ENCODE measurements at places on chromosomes 11 and 22.

DNA sequence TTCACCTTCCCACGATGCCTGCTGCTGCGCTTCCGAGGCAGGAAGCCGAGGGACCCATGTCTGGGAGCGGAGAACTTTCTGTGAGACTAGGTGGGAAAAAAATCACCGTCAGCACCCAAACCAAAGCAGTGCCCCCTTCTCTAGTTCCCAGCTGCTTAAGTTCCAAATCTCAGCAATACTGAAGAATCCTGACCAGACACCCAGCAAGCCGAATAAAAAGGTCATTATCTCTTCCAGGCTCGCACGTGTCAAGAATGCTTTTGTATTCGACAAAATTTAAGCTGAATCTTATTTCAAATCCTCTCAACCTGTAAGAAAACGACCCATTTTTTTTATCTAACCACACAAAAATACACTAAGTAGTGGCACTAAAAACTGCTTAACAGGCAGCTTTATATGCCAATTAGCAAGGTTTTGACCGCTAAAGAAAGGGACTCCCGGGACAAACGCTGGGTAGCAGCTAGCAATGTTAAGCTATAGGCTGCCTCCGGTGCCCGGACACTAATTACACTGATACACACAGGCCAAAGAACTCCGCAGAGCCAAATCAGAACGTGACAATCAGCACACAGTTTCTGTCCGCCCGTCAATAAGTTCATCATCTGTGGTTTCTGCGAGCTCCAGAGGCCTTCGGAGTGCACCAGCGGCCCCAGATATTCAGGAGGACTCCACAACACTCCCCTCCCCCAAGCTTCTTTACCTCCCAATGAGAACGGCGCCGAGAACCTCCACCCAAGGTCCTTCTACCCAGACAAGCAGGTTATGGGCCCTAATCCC is 728 bp downstream of the RPL3 start:
- DNase-seq = peak; percentile 71

DNA sequence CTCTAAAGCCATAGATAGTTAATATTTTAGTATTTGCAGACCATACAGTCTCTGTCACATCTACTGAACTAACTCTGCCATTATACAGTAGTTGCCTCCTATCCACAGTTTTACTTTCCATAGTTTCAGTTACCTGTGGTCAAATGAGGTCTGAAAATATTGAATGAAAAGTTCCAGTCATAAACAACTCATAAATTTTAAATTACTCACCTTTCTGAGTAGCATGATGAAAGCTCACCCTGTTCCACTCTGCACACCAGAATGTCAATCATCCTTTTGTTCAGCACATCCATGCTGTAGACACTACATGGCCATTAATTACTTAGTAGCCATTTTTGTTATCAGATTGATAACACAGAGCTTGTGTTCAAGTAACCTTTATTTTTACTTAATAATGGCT is 51.7 kb upstream of the ME3 start:
- DNase-seq = no peak

- DNase-seq = peak; percentile 93
Observed at GRCh38 chr22:27185760-27186302, 528.4 kb downstream of the MIAT start.

DNA sequence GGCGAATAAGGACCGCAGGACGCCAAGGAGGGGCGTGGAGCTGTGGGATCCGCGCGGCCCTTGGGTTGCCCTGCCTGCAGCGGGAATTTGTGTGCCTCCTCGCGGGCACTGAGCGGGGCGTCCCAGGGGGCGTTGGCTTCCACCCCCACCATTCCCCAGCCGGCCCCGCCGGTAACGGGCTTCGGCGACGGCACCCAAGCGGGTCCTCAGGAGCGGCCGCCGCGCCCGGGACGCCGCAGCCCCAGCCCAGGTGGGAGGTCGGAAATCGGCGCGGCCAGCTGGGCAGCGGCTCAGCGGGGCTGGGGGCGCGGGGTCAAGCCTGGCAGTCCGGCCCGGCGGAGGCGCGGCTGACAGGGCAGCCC is 320 bp downstream of the CLTCL1 start:
- peak; percentile 31 for DNase-seq

- DNase-seq = peak; percentile 88
Observed at GRCh38 chr22:18032455-18033101, 8.2 kb upstream of the MICAL3 start.

- peak; percentile 9 for DNase-seq
Observed at GRCh38 chr22:44395118-44396005, 82.6 kb upstream of the SHISAL1 start.

- no peak for DNase-seq
Observed at GRCh38 chr11:17604915-17605233, 57.8 kb downstream of the OTOG start.

GRCh38 chr11:71309611-71310010 is 57.2 kb upstream of the SHANK2 start:
- no peak for DNase-seq

DNA sequence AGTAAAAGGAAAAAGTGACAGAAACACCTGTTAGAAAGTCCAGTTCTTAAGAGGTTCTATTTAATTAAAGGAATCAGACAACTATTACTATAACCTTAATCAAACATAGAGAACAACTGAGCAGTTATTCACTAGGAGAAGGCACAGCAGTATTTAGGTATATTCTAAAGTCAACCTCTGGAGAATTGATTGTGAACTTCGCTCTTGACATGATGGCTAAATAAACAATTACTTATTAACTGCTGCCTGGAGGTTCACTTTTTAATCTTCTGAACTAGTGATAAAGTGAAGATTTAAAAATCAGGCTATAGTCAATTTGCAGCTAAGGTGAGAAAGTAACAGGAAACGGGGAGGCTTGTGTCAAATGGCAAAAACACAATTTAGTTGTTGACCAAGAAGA is 557.3 kb downstream of the FAM181B start:
- DNase-seq = no peak

- DNase-seq = no peak
Observed at GRCh38 chr11:117980720-117981119, 5.5 kb upstream of the IL10RA start.

DNA sequence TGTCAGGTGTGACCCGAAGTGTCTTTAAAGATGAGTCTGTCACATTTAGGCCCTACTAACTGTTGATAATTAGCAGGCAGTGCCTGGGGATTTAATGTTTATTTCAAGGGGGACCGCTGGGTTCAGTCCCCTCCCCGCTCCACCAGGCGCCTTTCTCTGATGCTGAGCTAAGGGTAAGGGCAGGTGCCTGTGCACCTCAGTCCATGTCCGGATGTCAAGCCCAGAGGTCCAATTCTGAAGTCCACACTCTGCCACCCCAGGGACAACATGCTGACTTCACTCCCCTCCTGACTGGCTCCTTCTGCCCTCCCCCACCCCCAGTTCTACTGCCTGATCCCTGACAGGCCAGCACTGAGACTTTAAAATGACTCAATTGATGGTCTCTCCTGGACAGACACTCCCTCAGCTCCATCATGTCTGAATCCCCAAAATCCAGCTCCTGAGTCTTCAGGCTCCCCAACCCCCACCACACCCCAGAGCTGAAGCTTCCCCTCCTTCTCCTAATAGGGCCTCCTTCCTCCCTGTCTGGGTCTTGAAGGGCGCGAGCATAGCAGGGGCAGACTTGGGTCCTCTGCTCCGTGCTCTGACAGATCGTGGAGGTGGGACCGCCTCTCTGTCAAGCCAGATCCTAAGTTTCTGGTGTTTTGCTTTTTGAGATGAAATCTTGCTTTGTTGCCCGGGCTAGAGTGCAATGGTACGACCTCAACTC is 49.8 kb upstream of the ANO1 start:
- DNase-seq = no peak

DNA sequence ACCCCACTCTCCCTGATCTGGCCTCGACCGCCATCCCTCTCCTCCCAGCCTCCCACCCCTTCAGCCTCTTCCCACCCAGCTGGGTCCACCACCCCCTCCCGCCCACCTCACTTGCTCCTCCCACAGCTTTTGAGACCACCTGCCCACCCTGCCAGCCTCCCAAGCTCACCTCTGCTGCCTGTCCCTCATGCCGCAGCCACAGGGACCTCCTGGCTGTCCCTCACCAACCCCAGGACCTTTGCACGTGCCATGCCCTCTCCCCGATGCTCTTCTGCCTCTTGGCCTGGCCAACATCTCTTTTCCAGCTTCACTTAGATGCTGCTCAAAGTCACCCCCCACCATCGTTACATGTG is 6.5 kb downstream of the PNPLA5 start:
- DNase-seq = no peak

- DNase-seq = no peak
Observed at GRCh38 chr11:59358020-59358419, 675 bp upstream of the OR5AN1 start.

- no peak for DNase-seq
Observed at GRCh38 chr11:86484795-86485166, 110.1 kb downstream of the CCDC81 start.

DNA sequence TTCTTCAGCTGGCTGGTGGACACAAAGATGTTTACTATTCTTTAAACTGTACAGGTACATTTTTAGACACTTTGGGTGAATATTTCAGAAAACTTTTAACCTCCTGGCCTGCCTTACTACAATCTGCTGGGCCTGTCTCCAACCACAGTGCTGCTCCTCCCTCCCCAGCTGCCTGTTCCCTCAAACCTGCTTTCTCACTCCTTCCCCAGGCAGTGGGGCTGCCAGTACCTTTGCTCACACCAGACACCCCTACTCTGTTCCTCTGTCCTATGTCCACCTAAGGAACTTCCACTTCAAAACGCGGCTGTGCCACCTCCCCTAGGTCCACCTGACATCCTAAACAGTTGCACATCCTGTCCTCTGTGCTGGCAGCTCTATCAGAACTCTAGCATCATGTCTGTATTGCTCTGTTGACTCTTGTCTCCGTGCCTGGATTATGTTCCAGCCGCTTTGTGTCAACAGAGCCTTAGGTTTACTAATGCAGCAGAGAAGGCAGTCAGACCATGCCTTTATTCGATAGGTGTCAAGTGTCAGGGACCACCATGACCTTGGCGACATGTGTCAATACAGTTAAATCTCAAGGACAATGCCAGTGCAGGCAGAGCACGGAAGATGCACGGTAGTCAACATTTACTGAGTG is 13.4 kb downstream of the ZP1 start:
- no peak for DNase-seq

GRCh38 chr11:124535552-124536232 is 7.8 kb downstream of the OR8B12 start:
- DNase-seq = no peak

- peak; percentile 89 for DNase-seq
Observed at GRCh38 chr11:15057329-15057728, 16.1 kb upstream of the CALCB start.

- no peak for DNase-seq
Observed at GRCh38 chr11:17541330-17541885, 2.8 kb downstream of the USH1C start.

DNA sequence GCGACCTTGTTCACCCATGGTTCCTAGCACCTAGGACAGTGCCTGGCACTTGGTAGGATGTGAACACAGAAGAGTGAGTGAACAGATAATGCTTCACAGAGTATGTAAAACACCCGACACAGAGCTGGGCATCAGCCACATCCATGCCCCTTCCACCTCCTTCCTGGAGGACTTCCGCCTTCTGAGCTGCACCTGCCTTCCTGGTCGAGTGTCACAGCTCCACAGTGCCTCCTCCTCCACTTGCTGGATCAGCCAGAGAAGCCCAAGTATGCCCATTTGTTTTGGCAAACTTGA is 20.1 kb downstream of the PRDM11 start:
- DNase-seq = no peak

DNA sequence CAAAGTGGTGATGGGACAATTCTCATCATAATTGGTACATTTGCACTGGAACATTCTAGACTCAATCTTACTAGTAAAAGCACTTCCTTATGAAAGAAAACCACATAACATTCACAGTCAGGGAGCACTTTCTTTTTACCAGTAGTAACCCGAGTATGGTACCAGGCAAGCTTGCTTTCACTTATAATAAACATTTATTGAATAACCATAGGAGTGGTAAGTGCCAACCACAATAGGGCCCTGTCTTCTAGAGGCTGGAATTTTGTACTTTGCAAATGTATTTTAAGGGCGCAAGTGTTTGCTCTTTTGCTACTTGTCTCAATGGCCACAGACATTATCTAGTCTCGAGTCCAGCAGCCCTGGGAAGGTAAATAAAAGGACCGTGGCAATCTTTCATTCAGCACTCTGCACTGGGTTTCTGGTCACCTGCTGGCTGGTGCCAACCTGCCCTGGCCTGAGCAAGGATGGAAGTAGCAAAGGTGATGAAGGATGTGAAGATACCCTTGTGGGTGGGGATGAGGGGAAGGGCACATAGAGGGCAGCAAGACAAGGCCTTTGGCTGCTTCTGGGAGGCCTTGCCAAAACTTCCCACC is 24.2 kb downstream of the C22orf31 start:
- DNase-seq = no peak

DNA sequence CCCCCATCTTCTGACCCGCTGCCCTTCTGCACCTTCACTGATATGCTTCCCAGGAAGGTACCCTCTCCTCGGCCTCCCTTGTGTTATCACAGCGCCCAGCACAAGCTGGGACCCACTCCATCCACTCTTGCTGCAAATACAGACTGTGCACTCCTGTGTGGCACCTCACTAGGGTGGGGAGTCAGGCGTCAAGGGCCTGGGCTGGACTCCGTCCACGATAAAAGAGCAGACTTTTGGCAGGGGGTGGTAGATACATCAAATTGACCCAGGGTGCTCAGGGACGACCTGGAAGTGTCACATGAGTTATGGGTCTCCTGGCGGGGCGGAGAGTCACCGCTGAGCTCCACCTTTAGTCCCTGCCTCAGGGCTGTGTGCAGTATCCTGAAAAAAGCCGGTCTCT is 908 bp downstream of the TRPM5 start:
- no peak for DNase-seq

GRCh38 chr11:46380340-46381047 is 975 bp upstream of the MDK start:
- DNase-seq = no peak

DNA sequence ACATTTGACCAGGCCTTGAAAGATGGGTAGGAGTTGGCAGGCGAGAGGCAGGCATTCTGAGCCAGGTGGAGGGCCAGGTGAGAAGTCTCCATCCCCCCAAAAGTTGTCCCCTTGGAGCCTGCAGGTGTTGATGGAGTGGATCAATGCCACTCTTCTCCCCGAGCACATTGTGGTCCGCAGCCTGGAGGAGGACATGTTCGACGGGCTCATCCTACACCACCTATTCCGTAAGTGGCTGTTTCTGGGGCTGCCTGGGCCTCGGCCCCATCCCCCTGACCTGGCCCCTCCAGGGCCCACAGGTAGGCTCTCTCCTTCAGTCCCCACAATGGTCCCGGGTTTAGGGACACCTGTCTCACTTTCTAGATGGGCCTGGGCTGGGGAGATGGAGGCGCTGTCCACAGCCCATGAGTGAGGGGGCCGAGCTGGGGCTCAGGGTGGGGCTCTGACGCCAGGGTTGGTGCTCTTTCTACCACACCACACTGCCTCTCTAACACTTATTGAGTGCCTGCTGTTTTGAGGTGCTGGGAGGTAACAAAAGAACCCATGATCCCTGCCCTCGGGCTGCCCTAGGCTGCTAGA is 7.0 kb downstream of the PARVG start:
- DNase-seq = no peak

- DNase-seq = no peak
Observed at GRCh38 chr11:79209540-79210266, 231.1 kb downstream of the TENM4 start.

Data from NCI-H524 (cell line).